Esophagus squamous epithelium (tissue), 5 donors: ENCODE measurements at places on chromosomes 5 and 9.

DNA sequence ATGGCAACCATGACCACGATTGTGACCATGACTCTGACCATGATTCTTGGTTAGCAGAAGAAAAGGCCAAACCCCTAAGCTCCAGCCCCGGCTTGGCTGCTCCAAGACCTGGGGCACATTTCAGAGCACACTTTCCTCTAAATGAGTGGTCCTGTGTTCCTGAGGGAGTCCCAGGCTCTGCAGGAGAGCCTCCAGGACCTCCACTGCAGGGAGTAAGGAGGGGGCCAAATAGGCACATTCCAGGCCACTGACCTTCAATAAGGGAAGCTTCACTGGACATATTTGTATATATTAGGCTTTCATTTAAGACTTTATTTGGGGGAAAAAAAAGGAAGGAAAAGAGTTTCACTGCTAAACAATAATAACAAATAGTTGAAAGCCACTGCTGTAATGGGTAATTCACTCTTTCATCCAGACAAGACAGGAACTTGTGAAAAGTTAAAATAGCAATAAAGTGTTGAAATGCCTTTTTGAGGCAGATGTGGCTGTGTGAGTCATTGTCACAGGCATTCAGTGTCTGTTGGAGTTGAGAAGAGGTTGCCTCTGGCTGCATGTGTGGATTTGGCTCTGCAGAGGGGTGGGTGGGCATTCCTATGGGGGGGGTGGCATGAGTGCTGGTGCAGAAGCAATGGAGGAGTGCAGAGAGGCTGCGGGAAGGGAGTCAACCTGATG lies 63.9 kb upstream of the TGFBR1 start:
- no peak for DNase-seq

DNA sequence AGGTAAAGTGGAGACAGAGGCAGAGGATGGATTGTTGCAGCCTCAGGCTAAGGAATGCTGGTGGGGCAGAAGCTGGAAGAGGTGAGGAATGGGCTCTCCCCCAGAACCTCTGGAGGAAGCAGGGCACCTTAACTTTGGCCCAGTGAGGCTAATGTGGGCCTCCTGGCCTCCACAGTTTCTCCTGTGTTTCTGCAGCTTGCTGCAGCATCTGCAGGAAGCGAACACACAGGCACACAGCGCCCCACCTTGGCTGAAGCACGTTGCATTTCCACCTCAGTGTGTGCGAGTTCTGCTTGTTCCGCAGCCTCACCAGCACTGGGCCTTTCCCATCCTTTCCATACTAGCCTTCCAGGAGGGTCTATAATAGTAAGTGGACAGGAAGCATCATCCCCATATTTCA lies 27.2 kb upstream of the ASS1 start:
- DNase-seq: no peak

DNA sequence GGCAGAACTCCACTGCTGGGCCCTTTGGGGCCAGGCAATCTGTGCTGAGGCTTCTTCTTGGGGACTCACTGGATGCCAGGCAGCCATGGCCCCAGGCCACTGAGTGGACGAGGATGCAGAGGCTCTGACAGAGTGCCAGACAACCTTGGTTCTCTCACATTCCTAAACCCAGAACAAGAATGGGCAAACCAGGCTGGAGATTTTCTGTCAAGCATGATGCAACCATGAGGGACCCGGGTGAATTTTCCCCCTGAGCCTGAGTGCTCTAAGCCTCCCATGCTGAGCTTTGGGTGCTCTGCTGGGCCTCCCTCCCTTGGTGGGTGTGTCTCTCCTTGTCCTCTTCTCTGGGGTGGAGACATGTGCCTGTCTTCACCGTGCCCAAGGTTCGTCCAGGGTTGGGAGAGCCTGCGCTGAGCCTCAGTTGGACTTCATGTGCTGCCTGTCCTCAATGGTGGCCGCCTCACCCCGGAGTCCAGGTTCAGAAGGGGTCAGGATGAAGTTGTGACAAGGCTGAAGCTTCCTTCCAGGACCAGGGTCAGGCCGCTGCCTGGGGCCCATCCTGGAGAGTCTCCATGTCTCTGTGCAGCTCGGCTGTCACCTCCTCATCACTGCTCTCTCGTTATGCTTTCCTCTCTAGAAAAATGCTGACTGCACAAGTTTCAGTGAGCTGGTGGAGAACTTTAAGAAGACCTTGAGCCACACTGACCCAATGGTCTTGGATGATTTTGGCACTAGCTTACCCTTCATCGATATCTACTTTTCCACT lies 24.1 kb downstream of the PITX1 start:
- DNase-seq: no peak

DNA sequence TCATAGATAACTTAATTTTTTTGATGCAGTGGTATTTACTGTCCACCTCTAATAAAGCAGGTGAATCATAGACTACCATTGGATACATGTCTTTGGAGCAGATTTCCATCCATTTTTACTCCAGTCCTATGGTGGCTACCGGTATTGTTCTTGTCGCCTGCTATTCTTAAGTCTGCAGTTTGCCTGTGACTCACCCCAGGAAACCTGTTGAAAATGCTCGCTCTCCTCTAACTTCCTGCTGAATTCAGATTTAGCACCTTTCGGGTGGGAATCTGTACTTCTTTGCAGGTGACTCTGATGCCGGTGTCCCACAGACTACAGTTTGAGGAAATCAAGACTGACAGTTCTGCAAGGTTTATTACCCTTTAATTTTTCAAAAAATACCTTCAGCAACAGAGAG lies 58.8 kb upstream of the DHFR start:
- DNase-seq: no peak

DNA sequence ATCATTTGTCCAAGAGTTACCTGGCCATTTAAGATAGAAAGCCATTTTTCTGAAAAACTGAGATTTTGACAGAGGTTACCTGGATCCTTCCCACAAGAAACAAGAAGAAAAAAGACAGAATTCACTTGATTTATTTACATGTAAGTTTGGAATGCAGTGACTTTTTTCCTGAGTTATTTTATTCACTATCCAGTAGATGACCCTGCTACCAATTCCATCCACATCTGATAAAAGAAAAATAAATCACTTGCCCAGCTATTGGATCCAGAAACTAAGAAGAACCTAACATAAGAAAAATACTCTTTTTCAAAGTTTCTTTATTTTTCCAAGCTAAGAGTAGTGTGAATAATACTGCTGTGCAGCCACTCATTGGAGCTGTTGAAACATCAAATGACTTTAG lies 275.2 kb downstream of the CETN3 start:
- DNase-seq: no peak

DNA sequence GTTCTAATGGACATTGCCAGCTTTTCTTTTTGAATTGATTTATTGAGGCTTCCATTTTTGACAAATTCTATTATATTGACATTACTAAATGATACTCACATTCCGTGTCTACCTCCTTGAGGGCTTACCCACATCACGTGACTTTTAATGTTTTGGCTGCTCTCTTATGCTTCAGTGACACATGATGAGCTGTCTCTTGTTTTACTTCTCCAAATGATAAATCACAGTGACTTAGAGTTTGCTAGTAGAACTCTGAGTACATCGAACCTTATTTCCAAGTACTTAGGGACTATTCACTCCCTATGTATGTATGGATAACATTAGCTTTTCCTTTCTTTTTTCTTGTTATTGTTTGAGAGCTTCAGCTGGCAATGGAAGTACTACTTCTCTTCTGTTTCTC lies 169.8 kb upstream of the KCNN2 start:
- DNase-seq: no peak

DNA sequence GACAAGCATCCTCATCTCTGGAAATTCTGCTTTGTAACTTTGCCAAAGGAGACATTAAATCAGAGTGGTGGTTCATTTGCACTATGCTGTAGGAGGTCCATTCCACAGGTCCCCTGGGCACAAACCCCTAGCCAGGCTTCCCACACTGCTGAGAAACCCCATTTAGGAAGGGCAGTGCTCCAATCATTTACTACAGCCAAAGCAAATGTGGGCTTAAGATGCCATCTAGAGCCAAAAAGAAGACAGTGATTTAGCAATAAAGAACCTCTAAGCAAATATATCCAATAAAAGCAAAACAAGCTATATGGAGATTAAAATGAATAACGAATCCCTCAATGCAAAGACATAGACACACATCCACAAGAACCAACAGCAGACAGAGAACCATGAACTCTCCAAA lies 129.0 kb upstream of the ALDH1B1 start:
- DNase-seq: no peak

GRCh38 chr9:134187110-134187531 lies 22.8 kb upstream of the RNU6ATAC start:
- DNase-seq: no peak

GRCh38 chr9:32728181-32728580 lies 55.2 kb upstream of the TMEM215 start:
- DNase-seq: no peak

GRCh38 chr5:119596046-119596445 lies 33.3 kb upstream of the FAM170A start:
- no peak for DNase-seq

- DNase-seq: no peak
Observed at GRCh38 chr5:14407051-14407450, 174.5 kb upstream of the OTULINL start.

- no peak for DNase-seq
Observed at GRCh38 chr5:119795768-119796167, 166.4 kb downstream of the FAM170A start.

- no peak for DNase-seq
Observed at GRCh38 chr5:57033503-57033902, 81.6 kb upstream of the MIER3 start.

- DNase-seq: no peak
Observed at GRCh38 chr5:50365426-50366251, 75.4 kb downstream of the EMB start.

- no peak for DNase-seq
Observed at GRCh38 chr5:82509762-82510161, 231.6 kb upstream of the RPS23 start.

- no peak for DNase-seq
Observed at GRCh38 chr5:137281201-137281600, 217.9 kb downstream of the SPOCK1 start.

- no peak for DNase-seq
Observed at GRCh38 chr5:17094830-17095229, 122.6 kb upstream of the BASP1 start.

DNA sequence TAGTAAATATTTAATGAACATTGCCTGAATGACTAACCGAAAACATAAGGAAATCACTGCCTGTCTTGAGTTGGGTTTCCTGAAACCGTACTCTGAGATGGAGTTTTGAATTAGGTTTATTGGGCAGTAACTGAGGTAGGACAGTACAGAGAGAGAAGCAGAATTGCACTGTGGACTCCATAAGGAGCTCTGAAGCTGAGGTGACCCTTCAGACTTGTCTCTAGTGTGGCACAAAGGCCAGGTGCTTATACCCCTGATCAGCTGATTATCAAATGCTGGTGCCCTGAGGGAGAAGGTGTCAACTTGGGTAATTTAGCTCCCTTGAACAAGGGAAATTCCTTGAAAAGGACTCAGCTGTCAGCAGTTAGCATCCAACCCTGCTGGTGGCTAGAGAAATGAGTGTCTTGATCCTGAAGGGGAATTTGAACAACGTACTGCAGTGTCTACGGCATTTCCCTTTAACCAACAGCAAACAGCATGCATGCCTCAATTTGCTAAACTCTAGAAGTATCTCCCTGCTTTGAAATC lies 135.0 kb upstream of the SMARCA2 start:
- DNase-seq: no peak

GRCh38 chr9:91530829-91531228 lies 107.2 kb upstream of the NFIL3 start:
- DNase-seq: no peak

DNA sequence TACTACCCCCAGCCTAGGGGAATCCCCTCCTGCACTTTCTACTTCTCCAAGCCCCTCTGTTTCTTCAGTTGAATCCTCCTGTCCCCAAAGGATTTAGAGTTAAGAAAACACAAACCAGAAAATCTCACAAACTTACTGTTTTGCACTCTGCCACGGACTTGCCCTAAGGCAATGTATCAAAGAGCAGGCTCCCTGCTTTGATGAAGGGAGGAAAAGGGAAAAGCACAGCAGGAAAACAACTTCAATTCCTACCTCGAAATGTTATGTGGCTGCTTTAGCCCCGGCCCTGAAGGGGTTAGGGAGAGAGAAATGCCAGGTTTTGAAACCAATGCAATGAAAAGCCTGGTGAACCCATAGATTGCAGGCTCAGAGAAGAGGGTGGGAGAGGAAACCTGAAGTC lies 254.7 kb downstream of the MAN2A1 start:
- no peak for DNase-seq

DNA sequence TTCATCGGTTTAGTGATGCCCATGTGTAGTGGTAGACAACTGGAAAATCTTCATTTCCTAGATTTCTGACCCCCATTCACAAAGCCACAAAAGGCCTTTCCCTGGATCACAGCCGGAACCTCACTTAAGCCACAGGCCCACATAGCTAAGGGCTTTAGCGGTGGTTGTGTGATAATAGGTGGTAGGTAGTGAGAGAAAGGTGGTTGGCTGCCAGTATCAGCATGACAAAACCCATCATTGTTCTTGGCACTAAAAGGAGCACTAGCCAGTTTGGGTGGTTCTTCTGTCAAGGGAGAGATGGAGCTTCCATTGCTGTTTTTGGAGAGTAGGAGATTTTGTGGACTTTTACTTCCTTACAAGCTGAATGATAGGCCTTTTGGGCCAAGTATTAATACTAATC lies 9.7 kb upstream of the SLC36A2 start:
- DNase-seq: no peak

DNA sequence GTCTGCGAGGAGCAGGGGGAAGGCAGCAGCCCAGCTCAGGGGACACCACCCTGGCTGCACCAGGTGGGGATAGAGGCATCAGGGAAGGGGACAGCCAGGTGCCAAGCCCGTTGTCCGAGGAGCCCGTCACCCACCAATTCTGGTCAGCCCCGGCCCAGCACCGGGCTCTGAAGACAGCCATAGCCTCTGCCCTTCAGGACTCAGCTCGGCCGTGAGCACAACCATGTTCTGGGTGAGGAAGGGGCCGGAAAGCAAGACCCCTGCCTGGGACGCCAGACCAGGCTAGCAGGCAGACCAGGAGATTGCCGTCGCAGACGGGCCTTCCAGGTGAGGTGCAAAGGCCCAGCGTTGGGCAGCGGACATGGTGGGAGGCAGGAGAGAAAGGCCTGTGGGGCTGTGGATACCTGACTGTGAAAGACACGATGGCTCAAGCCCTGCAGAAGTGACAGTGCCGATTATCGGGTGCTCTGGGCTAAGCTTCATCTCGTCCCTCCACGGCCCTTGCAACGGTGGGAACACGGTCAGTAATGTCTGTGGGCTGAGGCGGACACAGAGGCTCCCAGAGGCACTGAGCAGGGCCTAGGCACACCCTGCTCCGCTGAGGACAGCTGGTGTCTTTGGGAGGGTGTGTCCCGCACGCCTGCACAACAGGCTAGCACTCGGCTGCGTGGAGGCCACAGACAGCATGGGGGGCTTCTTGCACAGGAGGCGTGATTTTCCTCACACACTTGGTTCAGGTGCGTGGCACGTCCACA lies 36.5 kb downstream of the DBH start:
- DNase-seq: no peak

GRCh38 chr9:121750715-121751623 lies 99.5 kb downstream of the DAB2IP start:
- no peak for DNase-seq
